ENCODE measurements at places on chromosomes 4 and X. TPM values are rescaled to one million over a fixed set of nuclear protein-coding genes. Genes with fewer than 3 reads are reported as not detected.

The AREG gene
- total RNA-seq = not detected

The MMAA gene
- 6.8 TPM for total RNA-seq

The MAML3 gene
- total RNA-seq = 3.7 TPM

The SERTM2 gene
- not detected for total RNA-seq

The TMEM35A gene
- total RNA-seq = 0.31 TPM

The KCNIP4 gene
- not detected for total RNA-seq

All from A673 (cell line).